ENCODE measurements at places on chromosomes 11 and 22.

- no peak for DNase-seq
Measured at GRCh38 chr11:118485273-118485672, 42.0 kb upstream of the TTC36 start.

- DNase-seq, result peak; percentile 43
Measured at GRCh38 chr11:73384872-73385689, 8.9 kb downstream of the RELT start.

- DNase-seq, result no peak
Measured at GRCh38 chr22:45454275-45454674, 40.8 kb downstream of the RIBC2 start.

DNA sequence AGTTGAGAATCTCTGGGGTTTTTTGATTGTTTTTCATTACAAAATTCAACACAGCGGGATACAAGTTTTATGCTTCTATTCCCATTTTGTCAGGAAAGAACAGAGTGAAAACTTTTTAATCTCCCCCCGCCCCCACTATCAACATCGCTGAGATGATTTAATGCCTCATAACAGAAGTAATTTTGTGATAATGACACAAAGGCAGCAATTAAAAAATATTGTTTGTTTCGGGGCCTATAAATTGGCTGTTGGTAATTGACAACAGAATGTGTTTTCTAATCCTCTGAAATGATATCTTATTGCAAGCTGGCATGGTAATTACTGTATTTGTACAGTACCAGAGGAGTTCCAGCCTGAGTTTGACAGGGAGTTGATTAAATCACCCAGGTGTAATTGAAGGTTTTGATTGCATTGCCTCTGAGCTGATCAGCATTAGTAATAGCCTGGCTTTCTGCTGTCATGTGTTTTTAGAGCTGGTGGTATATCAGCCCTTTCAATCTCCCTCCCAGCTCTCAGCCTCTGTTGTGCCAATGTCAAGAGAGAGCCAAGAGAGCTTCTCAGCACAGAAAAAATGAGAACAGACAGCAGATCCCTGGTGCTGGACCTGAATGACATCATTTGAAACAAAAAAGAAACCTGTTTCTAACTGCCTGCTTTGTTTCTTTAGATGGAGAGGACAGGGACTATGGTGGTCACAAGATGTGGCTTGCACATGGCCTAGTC is 265.1 kb downstream of the FAM76B start:
- DNase-seq, result no peak

GRCh38 chr11:66072081-66072480 is 2.0 kb downstream of the PACS1 start:
- no peak for DNase-seq

- no peak for DNase-seq
Measured at GRCh38 chr22:43992331-43992821, 31.7 kb upstream of the PARVB start.

GRCh38 chr22:43533156-43533530 is 121.3 kb downstream of the MPPED1 start:
- no peak for DNase-seq

- peak; percentile 68 for DNase-seq
Measured at GRCh38 chr22:41382098-41382578, 396 bp downstream of the TEF start.

GRCh38 chr11:92048415-92048814 is 176.2 kb upstream of the FAT3 start:
- DNase-seq, result no peak

- no peak for DNase-seq
Measured at GRCh38 chr11:416051-416756, 1.4 kb upstream of the SIGIRR start.

DNA sequence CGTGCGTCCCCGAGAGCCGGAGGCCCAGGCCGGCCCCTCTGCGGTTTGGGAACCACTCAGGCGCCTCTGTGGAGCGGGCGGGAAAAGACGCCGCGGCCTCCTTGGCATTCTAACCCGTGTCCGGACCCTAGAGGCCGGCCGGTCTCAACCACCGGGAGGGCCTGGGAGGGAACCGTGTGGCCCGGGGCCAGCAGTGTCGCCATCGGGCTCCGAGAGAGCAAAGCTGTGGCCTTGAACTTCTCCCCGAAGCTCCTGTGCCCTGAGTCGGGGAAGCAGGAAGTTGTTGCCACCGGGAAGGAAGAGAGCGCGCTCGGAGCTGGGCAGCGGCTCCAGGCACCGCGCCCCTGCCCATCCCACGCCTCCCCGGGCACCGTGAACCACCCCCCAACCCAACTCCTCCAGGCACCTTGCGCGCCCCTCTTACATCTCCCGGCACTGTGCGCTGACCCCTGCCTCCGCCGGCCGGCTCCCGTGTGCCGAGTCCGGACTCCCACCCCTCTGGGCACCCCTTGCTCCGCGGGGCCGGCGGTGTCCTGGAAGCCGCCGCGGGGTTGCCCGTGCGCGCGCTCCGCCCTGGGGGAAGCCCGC is 80.0 kb upstream of the PPARA start:
- peak; percentile 13 for DNase-seq
